ENCODE measurements at places on chromosomes 7 and 10.
A peak's percentile ranks its signal among the peaks of the same experiment; 100 is the strongest.

GRCh38 chr10:78913219-78914059, 155.3 kb upstream of the ZMIZ1 start:
- no peak for DNase-seq

GRCh38 chr10:72561745-72562166, 64.1 kb downstream of the MICU1 start:
- DNase-seq = no peak

- no peak for DNase-seq
Measured at GRCh38 chr10:75826846-75827245, 395.4 kb downstream of the LRMDA start.

- DNase-seq = no peak
Measured at GRCh38 chr10:4470231-4470835, 355.7 kb upstream of the AKR1E2 start.

GRCh38 chr10:116699049-116699448, 43.3 kb downstream of the HSPA12A start:
- DNase-seq = no peak

DNA sequence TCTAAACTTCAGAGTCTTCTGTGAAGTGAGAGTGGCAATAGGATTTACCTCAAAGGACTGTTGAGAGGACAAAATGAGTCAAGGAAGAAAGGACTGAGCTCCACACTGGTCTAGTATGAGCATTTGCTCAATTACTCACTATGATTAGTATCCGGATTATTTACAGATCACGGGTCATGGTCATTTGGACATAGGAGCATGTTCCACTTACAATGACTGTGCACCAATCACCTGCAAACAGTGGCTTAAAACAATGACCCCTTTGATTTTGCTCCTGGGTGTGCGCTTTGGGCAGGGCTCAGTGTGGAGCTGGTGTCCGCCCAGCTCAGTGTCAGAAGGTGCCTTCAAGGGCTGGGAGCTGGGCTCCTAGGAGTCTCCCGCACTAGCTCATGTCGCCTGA, 225.4 kb downstream of the TCERG1L start:
- DNase-seq = no peak

- DNase-seq = no peak
Measured at GRCh38 chr7:84484502-84485079, 290.0 kb upstream of the SEMA3A start.

GRCh38 chr10:2294739-2295138, 557.4 kb upstream of the ADARB2 start:
- DNase-seq = no peak

DNA sequence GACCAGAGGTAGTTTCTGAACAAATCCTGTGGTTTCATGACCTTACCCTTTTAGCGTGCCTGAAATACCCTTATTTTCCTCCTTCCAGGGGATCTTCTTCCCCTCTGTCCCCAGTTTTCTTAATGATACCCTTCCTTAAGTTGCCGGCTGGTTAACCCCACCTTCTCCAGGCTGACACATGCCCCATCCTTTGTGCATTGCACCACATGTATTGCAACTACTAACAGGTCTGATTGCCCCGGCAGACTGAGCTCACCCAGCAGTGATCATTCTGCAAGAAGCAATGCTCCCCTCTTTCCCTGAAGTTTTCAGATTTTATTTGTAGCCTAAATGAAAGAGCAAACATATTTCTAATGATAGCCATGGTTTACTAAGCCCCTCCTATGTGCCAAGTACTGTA, 108.2 kb downstream of the HIP1 start:
- DNase-seq = no peak

GRCh38 chr10:62820586-62820985, 4.4 kb upstream of the EGR2 start:
- no peak for DNase-seq

DNA sequence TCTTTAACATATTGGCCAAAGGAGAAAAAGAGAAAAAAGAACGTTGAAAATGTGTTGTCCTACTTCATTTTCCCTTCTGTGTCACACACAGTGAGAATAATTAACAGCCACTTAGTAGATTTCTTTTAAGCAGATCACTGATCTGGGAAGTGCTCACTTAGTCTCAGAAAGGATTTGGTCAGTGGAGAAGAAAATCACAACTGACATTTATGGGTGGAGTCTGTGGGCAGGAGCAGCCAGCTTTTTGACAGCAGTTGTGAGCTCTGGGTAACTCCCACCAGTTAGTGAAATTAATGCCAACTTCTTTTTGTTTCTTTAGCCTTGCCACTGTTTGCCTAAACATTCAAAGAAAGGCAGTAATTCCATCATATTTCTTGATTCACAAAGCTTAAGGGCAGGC, 49.7 kb downstream of the CDK14 start:
- no peak for DNase-seq

- peak; percentile 77 for DNase-seq
Measured at GRCh38 chr10:33008499-33009243, 50.6 kb upstream of the ITGB1 start.

DNA sequence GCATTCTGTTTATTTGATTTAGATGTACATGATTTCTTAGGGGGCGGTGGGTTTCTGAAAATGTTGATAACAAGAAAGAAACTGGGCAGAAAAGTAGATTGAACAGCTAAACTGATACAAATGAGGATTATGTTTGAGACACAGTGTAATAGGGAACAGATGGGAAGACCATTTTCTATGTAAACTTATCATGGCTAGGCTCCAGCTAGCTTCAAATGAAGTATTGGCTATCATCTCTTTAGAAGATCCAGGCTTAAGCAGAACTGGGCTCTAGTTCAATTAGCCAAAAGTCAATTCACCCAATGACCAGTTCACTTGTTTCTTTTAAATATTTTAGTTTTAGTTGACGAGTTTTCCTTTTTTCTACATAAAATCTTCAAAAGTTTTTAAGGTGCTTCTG, 639.5 kb downstream of the ANKRD7 start:
- DNase-seq = no peak

GRCh38 chr10:110274072-110274627, 30.6 kb downstream of the SMNDC1 start:
- DNase-seq = no peak

DNA sequence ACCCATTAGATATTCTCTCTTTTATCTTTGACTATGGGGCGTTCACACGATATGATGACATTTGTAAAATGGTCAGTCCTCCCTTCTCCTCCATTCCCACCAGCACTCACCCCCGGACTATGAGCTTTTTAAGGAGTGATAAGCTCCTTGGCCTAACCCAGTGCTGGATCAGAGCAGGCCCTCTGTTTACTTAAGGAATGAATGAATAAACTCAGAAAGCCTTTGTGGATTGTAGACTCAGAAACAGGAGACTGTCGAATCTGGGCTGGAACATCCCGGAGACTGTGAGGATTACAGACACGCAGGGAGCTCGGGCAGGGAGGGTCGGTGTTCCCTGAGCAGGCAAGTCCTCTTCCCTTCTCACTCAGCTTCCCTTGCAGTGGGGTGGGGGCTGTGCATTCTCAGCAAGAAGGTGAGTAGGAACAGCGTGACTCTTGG, 6.8 kb upstream of the ZCCHC24 start:
- no peak for DNase-seq

- peak; percentile 67 for DNase-seq
Measured at GRCh38 chr10:75111907-75112679, 637 bp downstream of the SAMD8 start.

DNA sequence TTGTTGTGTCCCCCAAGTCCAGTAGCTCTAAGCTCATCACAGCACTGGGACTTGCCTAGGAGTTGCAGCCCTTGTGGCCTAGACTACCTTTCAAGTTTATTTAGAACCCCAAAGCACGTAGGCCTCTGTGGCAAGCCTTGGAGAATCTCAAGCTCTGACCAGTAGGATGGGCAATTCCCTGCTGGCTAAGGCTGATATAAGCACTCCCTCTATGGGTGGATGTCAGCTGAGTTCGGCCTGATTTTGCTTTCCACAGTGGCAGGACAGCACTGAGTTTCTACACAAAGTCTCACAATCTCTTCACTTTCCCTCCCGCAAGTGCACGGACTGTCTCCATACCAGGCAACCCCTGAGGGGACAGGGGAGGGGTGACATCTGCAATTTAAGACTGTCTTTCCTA, 886.4 kb upstream of the LRRN3 start:
- no peak for DNase-seq

- no peak for DNase-seq
Measured at GRCh38 chr7:76412249-76412648, 2.8 kb upstream of the SSC4D start.

DNA sequence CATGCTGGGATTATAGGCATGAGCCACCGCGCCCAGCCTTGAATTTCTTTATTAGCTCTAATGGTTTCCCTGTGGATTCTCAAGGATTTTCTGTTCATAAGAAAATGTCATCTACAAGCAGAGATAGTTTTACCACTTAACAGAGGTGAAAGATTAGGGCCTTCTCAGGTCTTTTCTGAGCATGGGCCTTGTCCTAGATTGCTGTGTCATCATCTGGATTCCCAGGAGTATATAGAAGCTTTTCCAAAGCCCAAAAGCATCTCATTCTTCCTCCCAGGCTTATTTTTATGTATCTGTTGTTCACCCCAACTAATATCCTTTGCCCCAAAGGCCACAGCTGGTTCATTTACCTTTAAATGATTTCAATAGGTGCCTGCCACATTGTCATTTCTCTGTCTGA, 13.7 kb upstream of the ZNF248 start:
- DNase-seq = no peak

DNA sequence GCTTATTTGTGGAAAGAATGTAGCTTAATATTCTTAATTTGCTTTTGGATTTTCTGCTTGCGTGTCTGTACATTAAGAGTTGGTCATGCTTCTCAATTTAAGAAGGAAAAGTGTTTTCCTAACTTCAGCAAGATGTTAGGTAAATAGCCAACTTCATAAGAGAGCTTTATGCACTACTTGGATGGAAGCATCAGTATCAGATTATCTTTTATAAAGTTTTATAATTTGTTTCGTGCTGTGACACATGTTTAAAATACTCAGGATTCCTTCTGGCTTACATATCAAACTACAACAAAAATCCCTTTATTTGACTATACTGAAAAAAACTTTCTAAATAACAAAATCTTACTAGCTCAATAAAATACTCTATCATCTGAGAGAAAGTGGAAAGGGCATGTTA, 34.8 kb upstream of the AGR2 start:
- DNase-seq = no peak

GRCh38 chr10:69897999-69898398, 96.3 kb downstream of the COL13A1 start:
- DNase-seq = no peak

- no peak for DNase-seq
Measured at GRCh38 chr7:81754918-81755696, 14.7 kb downstream of the HGF start.

DNA sequence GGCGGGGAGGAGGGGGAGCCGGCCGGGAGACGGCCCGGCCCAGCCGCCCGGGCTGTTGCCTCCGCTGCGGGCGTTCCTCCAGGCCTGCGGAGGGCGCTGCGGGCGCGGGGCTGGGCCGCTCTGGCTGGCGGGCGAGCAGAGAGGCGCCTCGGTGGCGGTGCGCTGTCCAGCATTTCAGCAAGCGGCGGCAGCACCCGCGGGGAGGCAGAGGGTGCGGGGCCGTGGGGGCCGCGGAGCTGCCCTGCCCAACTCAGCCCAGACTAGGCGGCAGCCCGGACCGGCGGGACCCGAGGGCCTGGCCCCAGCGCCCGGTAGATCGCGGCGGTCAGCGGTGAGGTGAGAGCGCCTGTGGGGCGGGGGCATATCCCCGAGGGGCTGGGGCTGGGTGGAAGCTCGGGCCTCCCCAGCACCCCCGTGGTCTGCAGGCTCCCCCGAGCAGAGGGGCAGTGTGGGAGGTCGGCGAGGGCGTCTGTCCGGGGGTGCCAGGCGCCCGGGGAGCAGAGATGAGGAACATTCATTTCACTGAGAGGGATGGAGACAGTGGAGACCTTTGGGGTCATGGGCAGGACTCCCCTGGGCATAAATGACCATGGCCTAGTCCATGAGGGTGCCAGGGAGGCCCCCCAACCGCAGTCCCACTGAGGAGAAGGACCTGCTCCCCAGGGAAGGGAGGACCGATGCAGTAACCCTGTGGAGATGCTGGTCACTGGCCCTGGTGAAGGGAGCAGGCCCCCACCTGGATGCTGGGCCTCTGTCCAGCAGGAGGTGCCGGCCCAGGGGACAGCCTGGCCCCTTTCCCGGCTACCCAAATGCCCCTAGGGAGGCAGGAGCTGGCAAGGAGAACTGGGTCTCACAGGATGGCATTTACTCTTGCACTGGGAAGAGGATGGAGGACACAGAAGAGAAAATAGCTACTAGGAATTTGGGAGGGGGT, at the start of gene SRRM3:
SRRM3 (plus strand) TSS at position 165 of the 934 bp plus-strand sequence. CDS start 33,171 bp downstream, outside the sequence.
- DNase-seq = peak; percentile 83
